ENCODE measurements at places on chromosomes 2 and 18. TPM values are rescaled to one million over a fixed set of nuclear protein-coding genes. Genes with fewer than 3 reads are reported as not detected.
A peak's percentile ranks its signal among the peaks of the same experiment; 100 is the strongest.

Gene CAPN14
- total RNA-seq: 0.40 TPM

Gene MAP3K19
- total RNA-seq: not detected

Gene EPB41L5
- 4.0 TPM for total RNA-seq

Gene EPHA4
- total RNA-seq: 7.8 TPM

Gene SETBP1
- total RNA-seq: 14.1 TPM

Gene TCF7L1
- total RNA-seq: not detected

Gene DOK1
- total RNA-seq: 25.2 TPM

Gene GREB1L
- not detected for total RNA-seq

Gene KIAA2012
- total RNA-seq: not detected

Gene MERTK
- 0.75 TPM for total RNA-seq

Gene PCARE
- not detected for total RNA-seq

Gene COL3A1
- 0.07 TPM for total RNA-seq

Gene KCNF1
- total RNA-seq: not detected

Gene NABP1
- total RNA-seq: 48.2 TPM

GRCh38 chr2:19759880-19760279, 141.9 kb downstream of the TTC32 start:
- H3K27me3 ChIP-seq: no peaks in the 10 kb centered on the region
- H3K36me3 ChIP-seq: no peaks in the 10 kb centered on the region
- no peak overlapping the region for H3K27ac ChIP-seq
- no peaks in the 10 kb centered on the region for H3K4me1 ChIP-seq

DNA sequence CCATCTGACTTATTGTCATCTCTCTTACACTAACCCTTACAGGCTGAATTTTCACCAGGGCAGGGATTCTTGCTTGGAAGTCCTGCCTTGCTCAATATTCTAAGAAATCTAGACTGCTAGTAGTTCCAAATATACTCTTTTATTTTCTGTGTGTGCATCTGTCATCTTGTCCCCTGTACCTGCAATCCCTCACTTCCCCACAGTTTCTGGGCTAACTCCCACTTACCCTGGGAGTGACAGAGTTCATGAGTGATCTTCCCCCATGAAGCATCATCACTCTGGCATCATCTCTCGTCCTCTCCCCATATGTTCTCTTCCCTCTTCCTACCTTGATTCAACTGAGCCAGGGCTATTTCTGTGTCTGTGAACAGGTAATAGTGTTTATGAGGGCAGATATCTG, 35.7 kb downstream of the HNMT start:
- no peaks in the 10 kb centered on the region for H3K36me3 ChIP-seq
- DNase-seq: no peak
- no peaks in the 10 kb centered on the region for H3K27me3 ChIP-seq
- H3K4me3 ChIP-seq: no peak overlapping the region
- H3K27ac ChIP-seq: no peak overlapping the region

GRCh38 chr2:174965992-174966744, 39.0 kb downstream of the CHN1 start:
- H3K4me1 ChIP-seq: no peaks in the 10 kb centered on the region
- no peak overlapping the region for H3K4me3 ChIP-seq
- no peak for DNase-seq
- H3K27me3 ChIP-seq: no peaks in the 10 kb centered on the region

- no peak overlapping the region for H3K27ac ChIP-seq
- no peaks in the 10 kb centered on the region for H3K27me3 ChIP-seq
- no peaks in the 10 kb centered on the region for H3K36me3 ChIP-seq
- H3K4me1 ChIP-seq: no peaks in the 10 kb centered on the region
- no peak overlapping the region for H3K4me3 ChIP-seq
Measured at GRCh38 chr18:58458304-58458703, 170.6 kb downstream of the ALPK2 start.

- peak; percentile 99 for DNase-seq
- H3K4me3 ChIP-seq: peak within 1 kb of the TSS; percentile 97
- H3K4me1 ChIP-seq: peaks cover 21% of the 10 kb centered on the region
- no peaks in the 10 kb centered on the region for H3K36me3 ChIP-seq
- no peaks in the 10 kb centered on the region for H3K27me3 ChIP-seq
Measured at GRCh38 chr2:120252225-120253020, at the start of gene RALB. Gene RALB, plus strand, starts transcription at chr2:120252852. Its CDS starts 25,813 bp downstream, at chr2:120278665.

DNA sequence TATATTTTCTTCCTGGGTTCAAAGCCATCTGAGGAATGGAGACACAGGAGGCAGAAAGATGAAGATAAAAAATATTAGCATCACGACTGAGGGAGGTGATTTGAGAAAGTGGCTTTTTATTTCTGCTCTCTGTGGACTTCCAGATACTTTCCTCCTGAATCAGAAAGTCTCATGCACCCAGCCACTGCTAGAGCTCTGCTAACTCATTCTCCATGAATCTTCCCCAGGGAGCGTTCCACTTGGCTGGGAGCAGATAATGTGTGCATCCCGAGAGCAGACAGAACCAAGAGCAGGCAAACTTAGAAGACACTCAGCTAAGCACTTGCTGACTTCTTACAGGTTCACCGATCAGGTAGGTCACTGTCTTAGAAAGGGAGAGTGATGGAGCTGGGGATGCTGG, 264.1 kb upstream of the THUMPD2 start:
- no peaks in the 10 kb centered on the region for H3K36me3 ChIP-seq
- H3K27me3 ChIP-seq: no peaks in the 10 kb centered on the region
- no peaks in the 10 kb centered on the region for H3K4me1 ChIP-seq
- H3K4me3 ChIP-seq: no peak overlapping the region

GRCh38 chr18:7304061-7304370, 73.1 kb downstream of the LRRC30 start:
- H3K4me1 ChIP-seq: no peaks in the 10 kb centered on the region
- H3K27me3 ChIP-seq: no peaks in the 10 kb centered on the region
- DNase-seq: no peak
- H3K27ac ChIP-seq: no peak overlapping the region
- no peaks in the 10 kb centered on the region for H3K36me3 ChIP-seq

DNA sequence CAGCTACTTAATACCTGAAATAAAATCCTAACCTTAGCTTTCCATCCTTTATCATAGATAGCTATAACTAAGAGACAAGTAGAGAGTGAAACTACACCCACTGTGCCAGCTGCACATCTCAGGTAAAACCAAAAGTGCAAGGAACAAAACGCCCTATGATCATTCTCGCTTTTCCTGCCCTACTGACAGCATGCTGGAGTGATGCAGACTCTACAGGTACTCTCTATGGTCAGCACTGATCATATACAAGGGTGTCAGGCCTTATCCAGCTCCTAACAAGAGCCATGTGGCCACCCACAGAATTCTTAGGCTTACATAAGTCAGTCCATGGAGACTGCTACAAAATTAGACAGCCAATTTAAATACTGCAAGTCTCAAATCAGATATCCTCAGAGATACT, 45.6 kb downstream of the REV1 start:
- DNase-seq: no peak
- no peak overlapping the region for H3K4me3 ChIP-seq
- peaks cover 10% of the 10 kb centered on the region for H3K36me3 ChIP-seq

- H3K27me3 ChIP-seq: no peaks in the 10 kb centered on the region
- no peak for DNase-seq
- H3K27ac ChIP-seq: no peak overlapping the region
- no peaks in the 10 kb centered on the region for H3K36me3 ChIP-seq
- H3K4me3 ChIP-seq: no peak overlapping the region
- peaks cover 26% of the 10 kb centered on the region for H3K4me1 ChIP-seq
Measured at GRCh38 chr2:128196471-128196931, 105.5 kb downstream of the UGGT1 start.

- H3K27me3 ChIP-seq: no peaks in the 10 kb centered on the region
- no peak for DNase-seq
- no peak overlapping the region for H3K27ac ChIP-seq
- no peaks in the 10 kb centered on the region for H3K4me1 ChIP-seq
- H3K4me3 ChIP-seq: no peak overlapping the region
Measured at GRCh38 chr2:45102141-45102540, 92.9 kb upstream of the SIX2 start.

GRCh38 chr2:172554352-172555271, 1.3 kb upstream of the PDK1 start:
- peak overlapping the region; percentile 45 for H3K27ac ChIP-seq
- H3K36me3 ChIP-seq: no peaks in the 10 kb centered on the region
- peak overlapping the region; percentile 75 for H3K4me3 ChIP-seq
- H3K4me1 ChIP-seq: peaks cover 55% of the 10 kb centered on the region
- DNase-seq: peak; percentile 8

DNA sequence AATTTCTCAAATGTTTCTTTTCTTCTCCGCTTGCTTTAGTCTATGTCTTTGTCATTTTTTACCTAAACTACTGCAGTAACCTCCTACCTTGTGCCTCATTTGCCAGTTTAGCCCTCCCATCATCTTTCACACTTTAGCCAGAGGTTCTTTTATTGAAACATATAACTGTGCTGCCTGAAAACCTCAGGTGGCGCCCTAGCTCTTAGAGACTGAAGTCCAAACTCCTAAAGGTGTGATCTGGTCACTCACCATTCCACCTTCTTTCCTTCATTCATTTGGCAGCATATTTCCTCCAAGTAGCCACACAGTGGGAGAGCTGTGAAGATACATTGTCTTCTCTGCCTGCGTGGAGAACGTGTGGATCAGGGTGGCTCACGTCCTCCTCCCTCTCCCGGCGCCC, 98.2 kb upstream of the MAPRE2 start:
- no peak for DNase-seq
- H3K4me3 ChIP-seq: no peak overlapping the region
- no peak overlapping the region for H3K27ac ChIP-seq

DNA sequence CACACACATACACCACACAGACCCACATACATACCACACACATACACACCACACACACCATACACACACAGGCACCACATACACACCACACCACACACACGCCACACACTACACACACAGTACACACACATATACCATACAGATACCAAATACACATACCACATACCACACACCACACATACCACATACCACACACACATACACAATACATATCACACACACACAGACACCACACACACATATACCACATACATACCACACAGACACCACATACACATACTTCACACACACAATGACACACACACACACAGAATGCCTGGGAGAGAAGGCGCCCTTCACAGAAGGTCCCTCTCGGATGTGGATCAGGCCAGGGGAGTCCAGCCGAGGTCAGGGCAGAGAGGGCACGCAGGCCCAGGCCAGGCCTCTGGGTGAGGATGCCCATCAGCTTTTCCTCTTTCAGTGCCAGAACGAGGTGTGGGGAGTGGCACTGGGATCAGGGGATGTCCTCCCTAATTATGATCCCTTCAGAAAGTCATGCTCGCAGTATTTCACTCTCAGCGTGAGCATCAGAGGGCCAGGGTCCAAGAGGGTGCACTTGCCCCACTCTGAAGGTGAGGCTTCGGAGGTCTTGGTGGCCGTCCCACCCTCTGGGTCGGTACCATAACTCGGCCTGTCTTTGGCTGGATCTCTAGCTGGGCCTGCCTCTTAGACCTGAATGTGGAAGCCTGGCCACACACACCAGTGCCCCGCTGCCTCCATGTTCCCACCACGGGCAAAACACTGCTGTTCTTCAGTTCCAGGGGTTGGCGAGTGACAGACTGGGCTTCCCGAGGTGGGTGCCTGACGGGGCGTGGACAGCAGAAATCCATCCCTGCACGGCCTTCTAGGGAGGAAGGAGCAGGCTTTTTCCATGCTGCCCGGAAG, 70.6 kb upstream of the ODC1 start:
- no peak overlapping the region for H3K4me3 ChIP-seq
- H3K27ac ChIP-seq: no peak overlapping the region
- H3K27me3 ChIP-seq: no peaks in the 10 kb centered on the region

DNA sequence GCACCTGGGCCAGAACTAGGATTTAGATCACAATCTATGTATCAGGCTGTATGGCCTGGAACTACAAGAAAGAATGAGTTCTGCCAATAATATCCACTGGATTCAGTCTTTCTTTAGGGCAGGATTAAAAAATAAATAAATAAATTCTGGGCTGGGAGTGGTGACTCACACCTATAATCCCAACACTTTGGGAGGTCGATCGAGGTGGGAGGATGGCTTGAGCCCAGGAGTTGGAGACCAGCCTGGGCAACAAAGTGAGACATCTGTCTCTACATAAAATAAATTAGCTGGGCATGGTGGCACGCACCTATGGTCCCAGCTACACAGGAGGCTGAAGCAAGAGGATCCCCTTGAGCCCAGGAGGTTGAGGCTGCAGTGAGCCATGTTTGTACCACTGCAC, 8.1 kb downstream of the AMMECR1L start:
- no peaks in the 10 kb centered on the region for H3K27me3 ChIP-seq
- peaks cover 3% of the 10 kb centered on the region for H3K4me1 ChIP-seq
- DNase-seq: no peak

DNA sequence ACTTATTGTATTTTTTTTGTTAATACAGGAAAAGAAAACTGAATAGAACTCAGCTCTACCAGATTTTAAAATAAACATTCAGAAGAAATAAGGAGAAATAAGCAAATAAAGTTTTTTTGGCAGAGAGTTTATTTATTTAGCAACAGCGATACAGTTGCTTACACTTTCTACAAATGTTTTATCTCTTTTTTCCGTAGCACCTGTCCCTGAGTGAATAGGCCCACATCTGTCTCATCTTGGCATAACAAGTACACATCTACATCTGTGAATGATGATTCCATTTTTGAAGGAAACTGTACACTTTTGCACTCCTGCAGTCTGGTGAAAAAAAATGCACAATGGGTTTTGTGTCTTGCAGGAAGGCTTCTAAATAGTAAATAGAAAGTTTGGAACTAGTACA, 783.6 kb upstream of the ZEB2 start:
- no peak for DNase-seq
- H3K36me3 ChIP-seq: no peaks in the 10 kb centered on the region
- no peaks in the 10 kb centered on the region for H3K4me1 ChIP-seq
- no peak overlapping the region for H3K4me3 ChIP-seq

DNA sequence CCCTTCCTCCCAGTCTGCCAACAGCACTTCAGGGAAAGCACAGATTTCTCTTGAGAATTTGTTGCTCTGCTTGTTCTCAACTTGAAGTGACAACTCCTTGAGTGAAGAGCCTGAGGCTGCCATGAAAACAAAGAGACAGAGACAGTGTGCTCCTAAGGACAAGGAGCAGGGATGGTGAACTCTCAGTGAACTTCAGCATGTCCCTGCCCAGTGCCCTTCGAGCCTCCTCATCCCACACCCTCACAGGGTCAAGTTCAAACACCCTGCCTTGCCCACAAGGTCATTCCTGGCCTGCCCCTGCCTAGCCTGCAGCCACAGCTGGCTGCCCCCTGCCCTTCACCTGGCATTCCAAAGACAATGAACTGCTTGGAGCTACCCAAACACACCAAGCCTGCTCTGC, 343.5 kb upstream of the KLHL29 start:
- no peak overlapping the region for H3K4me3 ChIP-seq
- no peaks in the 10 kb centered on the region for H3K27me3 ChIP-seq
- no peaks in the 10 kb centered on the region for H3K4me1 ChIP-seq
- H3K27ac ChIP-seq: no peak overlapping the region
- DNase-seq: no peak
- H3K36me3 ChIP-seq: no peaks in the 10 kb centered on the region

DNA sequence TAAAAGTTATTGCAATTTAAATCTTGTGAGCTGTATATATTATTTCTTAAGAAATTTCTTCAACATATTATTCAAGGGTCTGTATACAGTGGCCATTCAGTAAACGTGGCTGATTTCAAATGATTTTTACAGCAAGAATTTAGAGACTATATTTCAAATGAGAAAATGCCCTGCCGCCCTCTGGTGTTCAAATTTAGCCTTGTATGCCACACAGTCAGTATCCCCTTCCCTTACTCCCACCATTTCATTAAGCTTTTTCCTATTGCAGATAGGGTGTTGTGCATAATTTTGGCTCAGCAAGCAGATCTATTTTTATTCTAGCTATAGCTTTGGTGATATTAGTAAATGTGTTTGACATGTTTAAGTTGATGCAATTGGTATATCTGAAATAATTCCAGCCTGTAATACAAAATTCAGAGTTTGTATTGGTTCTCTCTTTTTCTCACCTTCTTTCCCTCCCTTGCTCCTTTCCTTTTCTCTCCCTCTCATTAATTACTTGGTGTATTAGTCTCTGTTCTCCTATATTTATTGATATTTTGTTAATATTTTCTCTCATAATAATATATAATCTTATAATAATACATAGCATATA, 22.8 kb upstream of the SCN7A start:
- H3K27me3 ChIP-seq: no peaks in the 10 kb centered on the region
- DNase-seq: no peak
- H3K36me3 ChIP-seq: no peaks in the 10 kb centered on the region
- H3K27ac ChIP-seq: no peak overlapping the region
